ENCODE measurements at places on chromosomes 1 and 21. TPM values are rescaled to one million over a fixed set of nuclear protein-coding genes. Genes with fewer than 3 reads are reported as not detected.

The KPRP gene
- 0.78 TPM for total RNA-seq

The C2CD4D gene
- total RNA-seq, result 0.18 TPM

DNA sequence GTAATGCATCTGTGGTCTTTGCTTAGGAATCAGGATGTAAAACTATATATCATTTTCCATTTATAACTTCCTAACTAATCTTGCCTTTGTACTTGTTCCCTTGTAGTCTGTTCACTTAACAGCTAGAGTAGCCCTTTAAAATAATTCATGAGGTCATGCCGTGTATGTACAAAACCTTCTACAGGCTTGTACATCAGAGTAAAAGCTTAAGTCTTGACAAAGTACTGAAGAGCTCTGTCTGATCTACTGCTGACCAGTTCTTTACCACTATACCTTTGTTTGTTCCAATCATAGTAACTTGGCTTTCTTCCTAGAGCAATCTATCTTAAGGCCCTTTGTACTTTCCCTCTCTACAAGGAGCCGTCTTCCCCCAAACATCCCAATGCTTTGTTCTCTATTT is 90.7 kb upstream of the KIAA1614 start:
- DNase-seq, result no peak

DNA sequence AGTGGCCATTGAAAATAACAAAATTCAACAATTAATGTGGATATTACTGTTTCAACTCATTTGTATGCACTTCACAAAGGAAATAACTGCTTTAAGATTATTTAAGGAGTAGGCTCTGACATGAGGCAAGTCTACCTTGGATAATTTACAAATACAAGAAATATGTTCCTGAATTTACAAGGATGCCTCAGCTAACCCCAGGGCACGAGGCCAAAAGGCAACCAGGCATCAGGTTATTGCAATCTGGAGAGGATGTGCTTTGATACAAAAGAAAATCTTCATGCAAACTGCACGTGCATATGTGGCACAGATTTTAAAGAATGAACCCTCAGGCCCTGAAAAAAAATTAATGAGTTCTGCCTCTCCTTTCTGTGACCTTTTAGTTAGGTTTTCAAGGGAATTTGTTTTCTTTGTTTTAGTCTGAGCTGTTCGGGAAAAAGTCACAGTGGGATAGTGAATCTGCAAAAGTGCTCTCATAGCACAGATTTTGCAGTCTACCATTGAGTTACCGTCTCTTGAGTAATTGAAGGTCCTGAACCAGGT is 1304.2 kb upstream of the ADGRL4 start:
- DNase-seq, result no peak

DNA sequence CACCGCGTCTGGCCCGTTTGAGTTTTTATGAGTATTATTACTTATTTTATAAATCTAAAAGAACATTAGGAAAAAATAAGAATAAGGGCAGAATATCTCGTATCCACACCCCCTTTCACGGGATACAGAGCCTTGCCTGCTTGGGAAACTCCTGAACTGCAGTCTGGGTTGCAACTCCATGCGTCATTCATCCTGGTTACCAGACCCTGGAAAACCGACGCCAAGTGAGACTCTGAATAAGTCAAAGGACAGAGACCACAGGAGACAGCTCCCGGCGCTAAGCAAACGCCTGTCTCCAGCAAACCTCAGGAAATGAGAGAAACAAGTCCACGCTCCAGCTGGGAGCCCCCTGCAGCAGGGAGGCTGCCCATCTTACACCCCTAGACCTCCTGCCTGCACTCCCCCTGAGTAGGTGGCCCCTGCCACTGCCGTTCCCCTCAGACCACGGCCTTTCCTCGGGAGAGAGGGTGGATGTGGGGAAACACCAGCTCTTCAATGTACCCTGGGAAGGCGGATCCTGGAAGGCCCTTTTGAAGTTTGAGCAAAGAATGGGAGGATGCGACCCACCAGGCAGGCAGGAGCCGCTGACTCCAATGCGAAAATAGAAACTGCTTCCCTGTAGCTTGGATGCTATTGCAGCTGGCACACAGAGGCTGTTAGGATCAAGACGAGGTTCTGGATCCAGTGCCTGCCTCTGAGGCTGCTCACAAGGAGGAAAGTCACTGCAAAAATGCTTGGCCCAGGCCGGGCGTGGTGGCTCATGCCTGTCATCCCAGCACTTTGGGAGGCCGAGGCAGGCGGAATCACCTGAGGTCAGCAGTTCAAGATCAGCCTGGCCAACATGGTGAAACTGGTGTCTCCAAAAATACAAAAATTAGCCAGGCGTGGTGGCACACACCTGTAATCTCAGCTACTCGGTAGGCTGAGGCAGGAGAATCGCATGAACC is 37.7 kb upstream of the GPR157 start:
- no peak for DNase-seq

DNA sequence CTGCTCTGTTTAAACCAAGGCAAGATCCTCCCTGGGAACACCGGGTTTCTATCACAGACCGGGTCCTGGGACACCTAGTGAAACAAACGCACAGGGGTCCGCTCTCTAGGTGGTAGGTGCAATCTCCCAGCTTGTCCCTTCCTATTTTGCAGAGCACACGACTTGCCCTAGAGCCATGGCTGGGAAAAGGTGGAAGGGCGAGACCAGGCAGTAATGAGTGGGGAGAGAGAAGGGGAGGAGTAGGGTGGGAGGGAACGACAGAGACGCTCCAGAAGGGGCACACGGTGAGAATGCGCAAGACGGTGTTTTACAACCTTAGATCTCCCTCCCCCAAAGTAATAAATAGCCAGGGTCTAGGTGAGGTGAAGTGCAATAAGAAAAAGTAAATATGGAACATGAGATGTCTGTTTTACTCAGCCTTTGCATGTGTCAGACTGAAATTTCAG is 9.3 kb upstream of the ARHGAP29 start:
- DNase-seq, result no peak

DNA sequence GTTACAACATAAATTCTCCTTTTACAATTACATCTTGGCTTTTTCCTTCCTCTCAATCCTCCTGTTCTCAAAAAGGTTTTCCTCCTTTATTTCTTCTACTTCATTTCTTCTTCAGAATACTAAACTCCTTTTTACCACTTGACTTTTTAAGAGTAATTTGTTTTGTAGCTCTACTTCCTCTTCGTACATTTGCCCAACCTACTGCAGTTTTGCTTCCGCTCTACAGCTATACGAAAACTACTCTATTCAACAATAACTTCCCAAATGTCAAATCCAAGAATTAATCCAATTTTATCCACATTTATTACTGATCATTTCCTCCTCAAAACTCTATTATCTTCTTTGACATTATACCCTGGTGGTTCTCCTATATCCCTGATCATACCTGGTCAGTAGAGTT is 3.4 kb downstream of the GDAP2 start:
- no peak for DNase-seq

- DNase-seq, result peak; percentile 42
These were observed 66.1 kb upstream of the FAM3B start for GRCh38 chr21:41250519-41250918.

DNA sequence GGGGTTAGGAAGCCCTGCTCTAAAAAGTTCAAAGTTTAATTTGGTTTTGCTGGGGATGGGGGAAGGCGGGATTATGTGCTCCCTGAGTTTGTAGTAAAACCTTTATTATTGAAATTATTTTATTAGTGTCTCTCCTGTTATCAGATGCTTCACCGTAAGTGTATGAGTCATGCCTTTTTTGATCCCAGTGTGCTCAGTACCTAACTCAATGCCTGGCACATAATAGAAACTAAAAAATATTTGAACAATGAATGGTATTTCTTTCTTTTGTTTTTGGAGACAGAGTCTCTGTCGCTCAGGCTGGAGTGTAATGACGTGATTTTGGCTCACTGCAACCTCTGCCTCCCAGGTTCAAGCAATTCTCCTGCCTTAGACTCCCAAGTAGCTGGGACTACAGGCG is 6.4 kb downstream of the SNRPE start:
- peak; percentile 61 for DNase-seq

- peak; percentile 62 for DNase-seq
These were observed 68.1 kb upstream of the AK4 start for GRCh38 chr1:65079941-65080340.

- peak; percentile 84 for DNase-seq
These were observed 2.3 kb upstream of the LCE3D start for GRCh38 chr1:152582647-152583046.

DNA sequence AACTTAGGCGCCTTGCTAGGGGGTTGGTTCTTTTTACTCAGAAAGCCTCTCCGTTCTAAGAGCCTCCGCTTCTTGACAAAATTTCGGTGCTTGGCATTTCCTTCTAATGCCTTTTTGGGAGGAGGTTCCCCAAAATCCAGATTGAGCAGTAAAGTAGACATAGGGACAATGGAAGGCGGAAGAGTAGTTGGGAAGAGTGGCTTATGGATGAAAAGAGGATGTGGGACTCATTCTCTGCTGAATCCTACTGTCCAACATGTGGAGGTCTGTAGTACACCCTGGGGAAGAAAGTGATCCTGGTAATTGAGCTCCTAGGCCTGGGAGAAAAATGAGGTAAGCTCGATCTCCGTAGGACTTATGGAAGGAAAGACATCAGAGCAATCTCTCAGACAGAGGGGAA is 777 bp upstream of the METTL25B start:
- no peak for DNase-seq

- DNase-seq, result peak; percentile 2
These were observed 18.5 kb downstream of the OR2T1 start for GRCh38 chr1:248421384-248421783.

DNA sequence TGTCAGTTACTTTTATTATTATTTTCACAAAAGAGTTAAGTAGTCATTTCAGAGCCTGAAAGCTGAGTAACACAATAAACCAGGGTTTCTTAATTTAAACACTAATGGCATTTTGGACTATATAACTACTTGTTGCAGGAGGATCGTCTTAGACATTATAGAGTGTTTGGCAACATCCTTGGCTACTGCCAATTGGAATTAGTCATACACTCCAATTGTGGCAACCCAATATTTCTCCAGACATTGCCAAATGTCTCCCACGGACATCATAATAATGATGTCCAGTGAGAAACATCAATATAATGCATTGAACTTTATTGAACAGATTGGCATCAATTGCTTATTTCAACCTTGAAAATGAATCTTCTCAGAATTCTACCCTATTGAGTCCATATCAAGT is 441.9 kb upstream of the ADGRL4 start:
- no peak for DNase-seq

DNA sequence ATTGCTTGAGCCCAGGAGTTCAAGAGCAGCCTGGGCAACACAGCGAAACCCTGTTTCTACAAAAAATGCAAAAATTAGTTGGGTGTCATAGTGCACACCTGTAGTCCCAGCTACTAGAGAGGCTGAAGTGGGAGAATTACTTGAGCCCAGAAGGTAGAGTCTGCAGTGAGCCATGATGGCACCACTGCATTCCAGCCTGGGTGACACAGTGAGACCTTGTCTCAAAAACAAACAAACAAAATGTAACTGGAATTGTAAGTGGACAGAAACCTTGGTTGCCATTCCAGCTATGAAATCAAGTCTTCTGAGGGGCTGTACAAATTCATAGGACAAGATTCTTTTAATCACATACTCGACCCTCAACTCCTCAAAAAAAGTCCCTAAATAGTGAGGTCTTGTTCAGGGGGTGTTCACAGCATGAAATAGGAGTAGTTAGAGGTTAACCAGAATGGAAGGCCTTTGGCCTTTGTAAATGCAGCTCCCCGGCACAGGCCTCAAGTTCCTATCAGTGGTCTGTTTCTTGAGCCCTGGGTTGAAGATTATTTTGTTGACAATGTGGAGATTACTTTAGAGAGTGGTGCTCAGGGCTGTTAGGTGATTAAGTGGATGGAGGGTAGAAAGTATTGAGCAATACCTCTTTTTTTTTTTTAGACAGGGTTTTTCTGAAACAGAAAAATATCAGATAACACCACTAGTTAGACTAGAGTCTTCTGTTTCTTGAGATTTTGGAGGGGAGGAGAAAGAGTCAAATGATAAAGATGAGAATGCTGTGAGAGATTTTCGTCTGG is 138.7 kb upstream of the ZNF648 start:
- DNase-seq, result no peak

- DNase-seq, result no peak
These were observed 675.3 kb downstream of the LTN1 start for GRCh38 chr21:28317177-28317950.

DNA sequence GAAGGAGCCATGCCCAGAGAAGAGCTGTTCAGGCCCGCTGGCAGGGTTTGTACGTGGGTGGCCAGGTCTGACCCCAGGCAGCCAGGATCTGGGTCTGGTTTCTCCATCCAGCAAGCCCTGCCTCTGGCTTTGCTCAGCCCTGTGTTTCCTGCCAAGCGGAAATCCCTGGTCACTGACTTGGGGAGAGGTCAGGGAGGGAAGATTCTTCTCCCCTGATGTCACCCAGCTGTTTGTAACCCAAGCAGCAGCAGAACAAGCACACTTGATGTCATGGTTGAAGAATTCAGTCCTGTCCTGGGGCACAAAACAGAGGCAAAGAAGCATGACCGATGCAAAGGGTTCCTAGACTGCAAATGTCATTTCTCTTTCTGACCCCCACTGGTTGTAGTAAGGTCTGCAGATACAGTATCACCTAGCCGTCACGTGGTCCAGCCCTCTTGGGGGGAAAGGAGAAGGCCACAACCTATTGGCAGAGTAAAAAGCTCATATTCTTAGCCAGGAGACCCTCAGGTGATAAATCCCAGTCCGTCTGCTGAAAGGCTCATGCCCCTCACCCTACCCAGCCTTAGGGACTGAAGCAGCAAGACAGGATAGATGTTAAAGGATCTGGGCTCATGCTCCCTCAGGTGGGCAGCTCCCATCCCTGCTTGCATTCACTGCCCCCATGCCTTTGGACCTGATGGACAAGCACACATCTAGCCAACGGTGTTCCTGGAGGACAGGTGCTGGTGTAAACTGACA is 120.9 kb downstream of the SYT2 start:
- peak; percentile 99 for DNase-seq

DNA sequence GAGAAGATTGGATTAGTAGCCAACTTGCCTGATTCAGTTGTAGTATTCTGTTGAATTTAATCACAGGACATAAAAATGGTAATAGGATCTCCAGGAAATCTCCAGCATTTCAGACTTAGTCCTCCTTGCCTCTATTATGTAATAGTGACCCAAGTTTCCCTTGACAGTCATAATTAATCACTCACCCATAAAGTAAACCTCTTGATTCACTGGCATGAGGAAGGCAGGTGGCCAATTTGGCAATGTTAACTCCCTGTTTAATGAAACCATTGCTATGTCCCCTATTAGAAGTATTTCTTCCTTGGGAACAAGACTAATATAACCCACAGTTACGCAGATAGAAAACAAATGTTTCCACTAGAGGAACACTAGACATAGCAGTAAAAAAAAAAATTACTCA is 604.8 kb upstream of the CXADR start:
- DNase-seq, result peak; percentile 57
